ENCODE measurements at places on chromosomes 12 and 14. TPM values are rescaled to one million over a fixed set of nuclear protein-coding genes. Genes with fewer than 3 reads are reported as not detected.

Gene GLS2
- 14.8 TPM for total RNA-seq

Gene TAS2R46
- total RNA-seq = 0.85 TPM

Gene BICDL1
- 23.1 TPM for total RNA-seq

Gene NKX2-1
- total RNA-seq = not detected

Gene ZFHX2
- 26.2 TPM for total RNA-seq

Gene C1R
- total RNA-seq = 8.9 TPM

Gene MANSC4
- not detected for total RNA-seq

Gene RPGRIP1
- 0.41 TPM for total RNA-seq

DNA sequence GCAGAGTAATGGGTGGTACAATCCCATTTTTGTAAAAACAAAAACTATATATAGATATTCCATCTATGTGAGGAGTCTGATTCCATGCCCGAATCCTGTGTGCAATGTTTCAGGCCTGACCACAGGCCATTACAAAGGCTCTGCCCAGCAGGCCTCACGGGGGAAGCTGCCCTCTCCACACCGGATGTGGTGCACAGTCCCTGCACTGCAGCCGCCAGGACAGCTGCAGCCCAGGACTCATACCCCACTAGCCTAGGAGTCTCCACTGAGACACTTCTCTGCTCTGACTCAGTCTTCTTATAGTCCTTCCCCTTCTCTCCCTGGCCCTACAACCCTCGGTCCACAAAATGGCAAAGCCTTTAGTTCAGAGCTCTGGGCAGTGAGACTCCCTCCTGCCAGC lies 190.4 kb downstream of the PPM1H start:
- no peak for DNase-seq

DNA sequence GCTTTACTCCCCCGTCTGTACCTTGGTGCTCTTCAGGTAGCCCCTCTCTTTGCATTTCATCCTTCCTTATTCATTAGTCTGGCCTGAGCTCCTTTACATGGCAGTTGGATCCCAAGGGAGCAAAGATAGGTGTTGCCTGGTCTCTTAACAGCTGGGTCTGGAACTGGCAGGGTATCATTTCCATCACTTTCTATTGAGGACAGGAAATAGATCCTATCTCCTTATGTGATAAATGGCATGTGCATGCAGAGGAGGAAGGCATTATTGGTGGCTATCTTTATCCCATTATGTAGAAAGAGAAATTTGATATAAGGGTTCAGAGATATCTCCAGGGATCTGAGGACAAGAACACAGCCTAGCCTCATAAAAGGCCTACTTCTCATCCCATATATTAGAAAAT lies 54.6 kb upstream of the OAS1 start:
- no peak for DNase-seq

DNA sequence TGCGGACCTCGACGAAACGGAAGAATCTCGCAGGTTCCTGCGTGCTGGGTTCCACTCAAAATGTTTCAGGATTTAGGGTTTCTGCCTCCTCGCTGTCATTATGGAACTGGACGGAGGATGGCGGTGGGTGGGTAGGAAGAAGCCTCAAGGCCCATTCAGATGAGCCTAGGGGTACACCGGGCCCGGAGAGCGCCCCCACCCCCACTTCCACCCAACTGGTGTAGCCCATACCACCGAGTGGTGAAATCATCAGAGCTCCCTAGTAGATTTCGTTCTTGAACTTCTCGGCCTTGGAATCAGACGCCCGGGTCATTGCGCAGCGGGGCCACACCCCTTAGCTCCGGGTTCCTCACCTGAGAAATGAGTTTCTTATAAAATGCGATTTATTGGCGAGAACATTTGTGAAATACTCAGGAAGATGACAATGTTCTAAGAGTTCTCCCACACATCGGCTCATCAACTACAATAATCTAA lies 13.3 kb upstream of the TBX3 start:
- DNase-seq = no peak

DNA sequence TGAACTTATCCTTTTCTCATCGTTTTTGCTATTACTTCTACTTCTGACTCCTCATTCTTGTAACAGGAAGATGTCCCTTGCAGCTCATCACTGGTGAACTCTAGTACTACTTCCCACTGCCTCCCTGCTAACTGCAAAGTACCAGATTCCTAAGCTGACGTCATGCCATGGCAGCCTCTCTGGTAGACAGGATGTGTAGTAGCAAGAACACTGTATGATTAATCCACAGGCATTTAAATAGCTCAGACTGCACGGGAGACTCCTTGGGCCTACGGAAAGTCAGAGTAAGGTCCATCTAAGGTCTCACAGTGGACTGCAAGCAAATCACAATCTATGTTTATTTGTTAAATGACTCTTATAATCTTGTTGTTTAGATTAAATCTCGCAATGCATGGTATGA lies 43.5 kb downstream of the DNAI7 start:
- DNase-seq = no peak

- no peak for DNase-seq
These were observed 904 bp upstream of the PAPOLA start for GRCh38 chr14:96501217-96501739.

GRCh38 chr14:93073358-93073707 lies 42.4 kb downstream of the ITPK1 start:
- DNase-seq = no peak

- DNase-seq = no peak
These were observed 42.1 kb downstream of the CCDC85C start for GRCh38 chr14:99561864-99562263.

DNA sequence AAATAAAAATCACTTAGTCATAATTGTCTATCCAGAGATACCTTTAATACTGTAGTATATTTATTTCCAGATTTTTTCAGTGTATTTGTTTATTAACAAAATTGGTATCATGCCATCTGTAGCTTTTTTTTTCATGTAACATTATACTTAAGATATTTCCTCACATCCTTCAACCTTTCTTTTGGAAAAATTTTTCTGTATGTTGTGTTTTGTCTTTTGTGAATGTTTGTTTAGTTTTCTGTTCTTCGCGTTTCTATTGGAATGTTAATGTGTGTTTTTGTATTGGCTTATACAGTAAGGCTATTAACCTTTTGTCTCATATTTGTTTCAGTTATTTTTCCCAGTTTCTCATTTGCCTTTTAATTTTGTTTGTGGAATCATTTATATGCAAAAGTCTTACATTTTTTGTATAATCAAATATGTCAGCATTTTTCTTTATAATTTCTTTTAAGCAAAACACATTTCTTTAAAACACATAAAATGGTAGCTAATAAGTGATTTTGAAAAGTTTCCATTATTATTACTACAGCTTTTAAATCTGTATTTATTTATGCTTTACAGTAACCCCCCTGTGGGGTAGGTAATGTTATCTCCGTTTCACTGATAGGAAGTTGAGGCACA lies 433.7 kb downstream of the RAD51B start:
- DNase-seq = no peak

GRCh38 chr14:58639198-58639565 lies 1.4 kb downstream of the DACT1 start:
- DNase-seq = no peak

DNA sequence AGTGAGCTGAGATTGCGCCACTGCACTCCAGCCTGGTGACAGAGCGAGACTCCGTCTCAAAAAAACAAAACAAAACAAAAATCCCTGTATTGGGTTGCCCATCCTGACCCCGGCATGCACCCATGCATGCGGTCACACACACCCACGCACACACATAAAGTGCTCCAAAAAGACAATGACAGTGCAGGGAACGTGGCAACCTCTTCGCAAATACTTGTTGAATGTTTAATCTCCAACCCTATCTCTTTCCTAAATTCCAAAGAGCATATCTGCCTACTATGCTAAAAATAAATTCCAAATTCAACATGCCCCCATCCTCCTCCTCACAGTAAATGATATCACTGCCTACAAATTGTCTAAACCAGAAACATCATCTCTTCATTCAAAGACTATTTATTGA lies 13.5 kb downstream of the SLC7A7 start:
- DNase-seq = no peak

GRCh38 chr12:48991247-48992050 lies 7.7 kb downstream of the DDN start:
- no peak for DNase-seq

DNA sequence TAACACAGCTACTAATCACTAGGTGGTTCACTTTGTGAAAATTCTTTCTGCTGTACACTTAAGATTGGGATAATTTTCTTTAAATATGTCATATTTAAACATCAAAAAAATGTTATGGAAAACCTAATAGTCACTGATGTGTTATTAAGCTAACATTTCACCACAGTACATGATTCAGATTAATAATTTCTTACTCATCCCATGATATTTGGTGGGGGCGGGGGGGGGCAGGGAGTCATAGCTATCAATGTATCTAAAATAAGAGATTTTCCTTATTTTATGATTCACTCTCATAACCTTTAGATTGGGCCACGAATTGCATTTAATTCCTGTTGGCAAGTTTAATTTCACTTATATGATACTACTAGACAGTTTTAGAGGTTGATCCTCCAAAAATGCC lies 88.8 kb downstream of the KCNH5 start:
- no peak for DNase-seq

DNA sequence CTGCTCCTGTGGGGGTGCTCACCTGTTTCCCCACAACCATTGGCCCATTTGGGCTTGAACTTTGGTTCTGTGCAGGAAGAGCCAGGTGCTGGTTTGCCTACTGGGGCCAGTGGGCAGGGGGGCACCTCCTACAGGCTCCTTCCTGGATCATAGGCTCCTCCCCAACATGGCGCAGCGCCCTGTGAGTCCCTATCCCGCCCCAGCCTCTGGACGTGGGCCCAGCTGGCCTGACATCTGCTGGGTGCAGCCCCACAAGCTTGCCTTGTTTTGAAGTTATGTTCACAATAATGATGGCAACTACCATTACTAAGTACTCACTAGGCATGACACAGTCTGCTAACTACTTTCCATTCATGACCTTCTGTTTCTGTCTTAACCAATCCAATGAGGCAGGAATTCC lies 147.8 kb downstream of the RBM19 start:
- DNase-seq = no peak

DNA sequence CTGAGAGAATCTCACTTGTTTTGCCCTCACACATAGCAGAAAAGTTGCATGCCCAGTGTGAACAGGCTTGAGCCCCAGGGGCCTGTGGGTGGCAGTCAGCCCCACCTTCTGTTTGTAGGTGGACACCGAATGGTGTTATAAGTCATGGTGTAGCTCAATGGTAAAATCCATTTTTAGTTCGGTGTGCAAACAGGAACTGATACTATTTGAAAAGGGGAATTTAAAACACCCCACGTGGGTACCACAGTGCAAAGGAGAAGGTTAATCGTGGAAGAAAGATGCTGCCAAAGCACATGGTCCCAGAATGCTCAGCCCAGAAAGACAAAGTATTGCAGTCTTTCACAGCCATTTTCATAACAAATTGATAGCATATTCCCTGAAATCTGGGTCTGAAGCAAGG lies 71.8 kb upstream of the GZMB start:
- DNase-seq = no peak

- no peak for DNase-seq
These were observed 336.1 kb downstream of the RPS29 start for GRCh38 chr14:49250109-49250508.

GRCh38 chr12:79859646-79860045 lies 75.3 kb downstream of the PPP1R12A start:
- DNase-seq = no peak

GRCh38 chr12:94500831-94501567 lies 41.3 kb upstream of the CEP83 start:
- DNase-seq = no peak

- DNase-seq = no peak
These were observed 160.9 kb downstream of the VRK1 start for GRCh38 chr14:96958057-96958456.

- no peak for DNase-seq
These were observed 77.6 kb upstream of the DACT1 start for GRCh38 chr14:58560208-58560607.

DNA sequence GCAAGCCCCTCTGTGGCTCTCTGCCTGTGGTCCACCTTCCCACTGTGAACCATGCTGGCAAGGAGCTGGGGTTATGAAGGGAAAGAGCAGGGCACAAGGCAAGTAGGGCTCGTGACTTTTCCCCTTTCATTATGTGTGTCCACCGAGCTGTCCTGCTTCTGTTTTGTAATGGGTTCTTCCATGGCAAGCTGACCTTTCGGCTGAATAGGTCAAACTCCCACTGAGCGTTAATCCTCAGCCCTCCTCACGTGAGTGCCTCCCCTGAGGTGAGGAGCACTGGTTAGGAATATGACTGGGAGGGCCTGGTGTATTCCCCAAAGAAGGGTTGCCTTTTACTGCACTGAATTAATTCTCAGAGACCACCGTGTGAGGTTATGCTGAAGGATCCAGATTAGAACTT lies 424.3 kb downstream of the NPAS3 start:
- peak; percentile 40 for DNase-seq

GRCh38 chr14:92696366-92696765 lies 52.1 kb downstream of the LGMN start:
- DNase-seq = no peak

DNA sequence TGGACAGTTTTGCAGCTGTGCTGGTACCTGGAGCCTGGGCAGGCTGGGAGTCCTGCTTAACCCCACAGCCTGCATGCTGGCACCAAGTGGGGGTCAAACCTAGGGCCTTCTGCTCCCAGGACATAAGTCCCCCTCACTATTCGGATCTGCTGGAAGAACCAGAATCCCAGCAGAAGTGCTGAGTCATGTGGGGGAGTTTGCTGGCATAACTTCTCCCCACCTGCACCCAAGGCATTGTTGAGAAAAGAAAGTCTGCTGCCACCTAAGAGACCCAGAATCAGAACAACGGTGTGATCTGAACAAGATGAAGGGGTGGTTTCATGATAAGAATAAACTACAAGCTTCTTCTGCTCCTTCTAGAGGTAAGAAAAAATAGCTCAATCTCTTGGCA lies 102.7 kb downstream of the RBM19 start:
- DNase-seq = no peak

- DNase-seq = no peak
These were observed 690 bp upstream of the RBP5 start for GRCh38 chr12:7129287-7129871.

DNA sequence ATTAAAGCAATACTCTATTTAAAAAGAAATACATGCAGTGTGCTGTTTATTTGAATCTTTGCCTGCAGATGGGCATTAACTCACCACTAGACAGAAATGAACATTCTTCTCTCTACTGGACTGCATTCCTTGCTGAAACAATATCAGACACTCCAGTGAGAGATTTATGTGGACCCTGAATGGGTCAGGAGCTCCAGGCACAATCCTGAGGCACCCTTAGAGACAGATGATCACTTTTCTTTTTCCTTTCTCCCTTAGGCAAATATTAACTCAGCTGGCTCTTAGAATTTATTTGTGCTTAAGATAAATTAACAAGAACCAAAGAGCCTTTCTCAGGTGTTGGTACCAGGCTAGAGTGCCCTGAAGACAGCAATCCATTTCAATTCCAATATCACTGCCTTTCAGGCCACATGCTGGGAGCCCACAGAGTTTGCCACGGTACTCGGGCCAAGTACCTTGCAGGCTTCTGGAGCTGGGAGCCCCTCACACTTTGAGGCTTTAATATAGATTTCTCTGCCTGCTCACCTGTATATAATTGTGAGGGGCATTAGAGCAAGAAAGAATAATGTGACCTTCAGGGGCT lies 173.0 kb downstream of the EMP1 start:
- DNase-seq = no peak

- DNase-seq = peak; percentile 74
These were observed 17.3 kb downstream of the KRT7 start for GRCh38 chr12:52250048-52250990.

DNA sequence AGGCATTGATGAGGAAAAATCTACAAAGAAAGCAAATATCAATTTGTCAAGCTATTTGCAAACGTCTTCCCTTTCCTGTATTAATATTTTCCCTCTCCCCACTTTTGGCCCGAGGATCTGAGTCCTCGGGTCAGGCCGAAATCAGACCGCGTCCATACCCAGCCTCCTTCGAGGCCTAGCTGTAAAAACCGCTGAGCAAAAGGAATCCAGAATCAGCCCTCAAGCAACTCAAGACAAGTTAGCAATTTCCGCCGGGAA lies 353 bp upstream of the MAPK1IP1L start:
- DNase-seq = no peak
